ENCODE measurements at places on chromosomes 1 and 21.

- no peak for DNase-seq
Observed at GRCh38 chr1:202938287-202938925, 11.4 kb upstream of the KLHL12 start.

GRCh38 chr1:231411036-231411531, 11.0 kb downstream of the EGLN1 start:
- no peak for DNase-seq

DNA sequence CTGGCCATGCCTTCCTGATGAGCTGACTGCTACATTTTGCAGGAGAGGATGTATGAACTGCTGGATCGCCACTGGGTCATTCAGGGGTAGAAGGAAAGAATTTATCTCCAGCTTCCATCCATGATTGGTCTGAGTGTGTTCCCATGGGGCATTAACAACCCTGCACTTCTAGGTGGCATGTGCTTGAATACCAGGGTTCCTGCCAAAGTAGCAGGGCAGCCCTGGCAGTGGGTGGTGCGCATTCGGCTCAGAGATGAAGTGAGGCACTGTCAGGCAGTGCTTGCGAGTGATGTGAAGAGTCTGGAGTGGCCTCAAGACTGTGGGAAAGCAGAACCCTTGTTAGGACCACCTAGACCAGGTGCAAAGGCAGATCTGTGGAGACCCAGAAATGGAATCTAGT, 294.9 kb downstream of the ASTN1 start:
- DNase-seq = no peak

DNA sequence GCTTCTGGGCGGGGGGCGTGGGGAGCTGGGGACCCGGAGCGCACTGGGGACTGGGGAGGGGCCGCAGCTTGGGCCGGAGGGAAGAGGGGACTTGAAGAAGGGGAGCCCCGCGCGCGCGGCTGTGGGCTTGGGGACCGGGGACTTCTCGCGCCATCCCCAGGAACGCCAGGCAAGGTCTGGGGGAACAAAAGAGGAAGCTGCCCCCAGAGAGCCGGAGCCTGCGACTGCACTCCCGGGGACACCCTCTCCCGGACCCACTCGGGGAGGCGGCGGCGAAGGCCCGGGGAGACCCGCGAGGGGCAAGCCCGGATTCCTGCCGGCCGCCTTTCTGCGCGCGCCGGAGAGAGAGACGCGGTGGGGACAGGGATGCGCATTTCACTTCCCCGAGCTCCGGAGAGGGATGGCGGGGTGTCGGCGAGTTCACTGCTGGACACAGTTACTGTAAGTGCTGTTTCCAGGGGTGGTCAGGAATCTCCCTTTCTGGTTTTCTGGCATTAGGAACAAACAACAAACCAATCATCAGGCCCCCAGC, 732 bp downstream of the ABCG1 start:
- no peak for DNase-seq

DNA sequence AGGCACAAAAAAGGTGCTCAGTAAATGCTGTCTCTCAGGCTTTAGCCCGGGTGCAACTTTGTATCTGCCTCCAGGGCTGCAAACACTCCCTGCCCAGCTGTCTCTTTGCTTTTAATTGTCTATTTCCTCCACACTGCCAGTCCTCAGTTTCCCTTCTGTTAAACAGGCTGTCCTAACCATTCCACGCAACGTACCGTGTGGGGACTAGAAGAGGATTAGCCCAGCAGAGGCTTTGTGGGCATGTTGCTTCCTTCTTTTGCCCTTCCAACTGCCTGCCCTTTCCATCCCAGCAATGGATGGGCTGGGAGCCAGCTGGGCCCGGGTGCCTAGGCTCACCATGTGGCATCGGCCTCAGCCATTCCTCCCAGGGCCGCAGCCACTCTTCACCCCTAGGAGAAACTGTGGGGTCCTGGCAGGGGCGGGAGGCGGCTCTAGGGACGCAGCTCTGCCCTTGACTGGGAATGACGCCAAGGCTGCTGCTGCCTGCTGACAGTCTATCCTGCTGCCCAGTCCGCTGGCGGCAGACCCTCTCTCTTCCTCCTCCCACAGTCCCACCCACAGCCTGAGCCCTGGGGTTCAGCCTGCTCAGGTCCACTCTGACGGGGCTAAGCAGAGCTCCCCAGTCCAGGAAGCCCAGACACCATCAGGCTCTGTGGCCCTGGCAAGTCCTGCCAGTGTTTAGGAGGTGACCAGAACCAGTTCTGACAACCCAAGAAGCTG, 40.6 kb upstream of the LRP8 start:
- no peak for DNase-seq

- peak; percentile 65 for DNase-seq
Observed at GRCh38 chr1:154755858-154756730, 114.0 kb downstream of the KCNN3 start.

- DNase-seq = no peak
Observed at GRCh38 chr1:216194721-216195120, 228.5 kb downstream of the USH2A start.

GRCh38 chr1:114892194-114892918, 37.7 kb downstream of the SYCP1 start:
- DNase-seq = no peak

DNA sequence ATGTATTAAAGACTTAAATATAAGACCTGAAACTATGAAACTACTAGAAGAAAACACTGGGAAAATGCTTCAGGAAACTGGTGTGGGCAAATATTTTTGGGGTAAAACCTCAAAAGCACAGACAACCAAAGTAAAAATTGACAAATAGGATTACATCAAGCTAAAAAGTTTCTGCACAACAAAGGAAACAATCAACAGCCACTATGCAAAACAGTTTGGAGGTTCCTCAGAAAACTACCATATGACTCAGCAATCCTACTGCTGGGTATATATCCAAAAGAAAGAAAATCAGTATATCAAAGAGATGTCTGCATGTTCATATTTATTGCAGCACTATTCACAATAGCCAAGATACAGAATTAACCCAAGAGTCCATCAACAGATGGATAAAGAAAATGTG, 17.1 kb downstream of the TSHB start:
- no peak for DNase-seq

- DNase-seq = no peak
Observed at GRCh38 chr1:212479188-212479587, 46.5 kb downstream of the NENF start.

- no peak for DNase-seq
Observed at GRCh38 chr21:33360281-33360680, 35.5 kb downstream of the IFNAR1 start.

DNA sequence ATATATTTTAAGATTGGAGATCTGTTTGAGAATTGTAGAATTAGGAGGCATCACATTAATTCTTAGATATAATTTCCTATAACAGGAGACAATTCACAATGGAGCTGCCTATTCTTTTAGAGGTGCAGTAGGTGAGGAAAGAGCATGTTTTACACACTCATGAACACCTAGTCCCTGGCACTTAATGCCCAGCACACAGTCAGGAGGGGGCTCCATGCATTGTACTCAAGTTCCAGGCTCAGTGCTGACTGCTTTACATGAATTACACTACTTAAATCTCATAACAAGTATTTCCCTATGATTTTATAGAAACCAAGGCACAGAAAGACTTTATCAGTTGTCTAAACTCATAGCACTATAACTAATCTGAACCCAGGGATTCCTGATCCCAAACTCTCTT, 360 bp upstream of the GBP3 start:
- DNase-seq = no peak

- DNase-seq = peak; percentile 53
Observed at GRCh38 chr1:47388891-47389238, 27.2 kb upstream of the FOXE3 start.

DNA sequence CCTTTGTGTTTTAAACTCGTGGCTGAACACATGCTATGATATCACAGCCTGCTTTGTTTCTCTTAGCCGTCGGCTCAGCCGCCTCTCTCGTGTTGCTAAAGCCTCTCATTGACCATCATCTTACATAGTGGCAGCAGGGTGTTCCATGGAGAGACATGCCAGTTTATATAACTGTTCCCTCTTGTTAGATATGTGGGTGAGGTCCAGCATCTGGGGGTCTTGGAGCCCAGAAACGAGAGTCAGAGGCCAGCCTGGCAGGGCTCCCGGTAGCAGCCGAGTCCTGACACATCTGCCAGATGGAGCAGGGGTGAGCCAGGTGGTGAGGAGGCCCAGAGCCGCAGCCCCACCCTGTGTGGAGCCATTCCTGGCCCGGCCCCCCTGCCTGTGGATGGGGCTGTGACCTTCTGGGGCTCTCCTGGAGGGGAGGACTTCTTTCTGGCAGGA, 11.9 kb downstream of the PODN start:
- no peak for DNase-seq

DNA sequence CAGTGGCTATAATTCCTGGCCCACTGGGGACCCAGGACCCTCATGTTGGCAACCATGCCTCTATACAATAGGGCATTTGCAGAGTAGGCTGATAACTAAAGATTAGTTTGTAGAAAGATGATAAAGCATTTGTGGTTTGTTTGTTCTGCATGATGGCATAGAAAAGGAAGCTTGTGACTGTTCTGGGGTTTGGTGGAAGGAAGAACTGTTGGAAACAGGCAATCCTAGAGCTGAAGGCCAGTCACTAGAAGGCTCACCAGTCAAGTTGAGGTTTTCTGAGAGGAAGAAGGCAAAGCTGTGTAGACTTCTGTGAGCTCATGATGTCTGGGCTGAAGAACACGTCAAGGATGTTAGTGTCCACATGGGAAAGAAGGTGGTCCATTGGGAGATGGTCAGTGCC, 140.3 kb upstream of the VANGL1 start:
- DNase-seq = no peak

DNA sequence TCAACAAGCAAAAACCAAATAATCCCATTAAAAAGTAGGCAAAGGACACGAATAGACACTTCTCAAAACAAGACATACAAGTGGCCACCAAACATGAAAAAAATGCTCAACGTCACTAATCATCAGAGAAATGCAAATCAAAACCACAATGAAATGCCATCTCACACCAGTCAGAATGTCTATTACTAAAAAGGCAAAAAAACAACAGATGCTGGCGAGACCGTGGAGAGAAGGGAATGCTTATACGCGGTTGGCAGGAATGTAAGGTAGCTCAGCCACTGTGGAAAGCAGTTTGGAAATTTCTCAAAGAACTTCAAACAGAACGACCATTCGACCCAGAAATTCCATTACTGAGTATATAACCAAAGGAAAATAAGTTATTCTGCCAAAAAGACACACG, 145.1 kb upstream of the EDN2 start:
- no peak for DNase-seq

GRCh38 chr1:3482378-3482849, 27.9 kb downstream of the ARHGEF16 start:
- DNase-seq = peak; percentile 72

GRCh38 chr1:235996048-235996785, 68.7 kb downstream of the NID1 start:
- DNase-seq = no peak

- no peak for DNase-seq
Observed at GRCh38 chr1:67635055-67635809, 49.8 kb upstream of the GADD45A start.

DNA sequence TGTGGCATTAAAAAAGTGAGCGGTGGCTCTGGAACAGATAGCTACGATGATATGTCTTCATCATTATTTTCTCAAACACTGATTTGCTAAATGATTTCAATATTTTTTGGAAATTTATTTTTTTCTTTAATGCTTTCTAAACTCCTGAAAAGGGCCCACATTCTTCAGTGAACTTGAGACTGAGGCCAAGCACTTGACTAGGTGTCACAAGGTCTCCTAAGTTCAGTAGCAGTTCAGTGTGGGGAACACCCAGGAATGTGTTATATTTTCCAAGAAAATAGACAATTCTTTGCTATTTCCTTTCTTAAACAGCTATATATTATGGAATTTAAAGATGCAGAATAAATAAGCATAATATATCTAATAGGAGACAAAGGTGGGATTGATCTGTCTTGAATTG, 850.9 kb downstream of the USP25 start:
- DNase-seq = no peak

- DNase-seq = peak; percentile 35
Observed at GRCh38 chr1:185439727-185440415, 122.8 kb upstream of the IVNS1ABP start.

DNA sequence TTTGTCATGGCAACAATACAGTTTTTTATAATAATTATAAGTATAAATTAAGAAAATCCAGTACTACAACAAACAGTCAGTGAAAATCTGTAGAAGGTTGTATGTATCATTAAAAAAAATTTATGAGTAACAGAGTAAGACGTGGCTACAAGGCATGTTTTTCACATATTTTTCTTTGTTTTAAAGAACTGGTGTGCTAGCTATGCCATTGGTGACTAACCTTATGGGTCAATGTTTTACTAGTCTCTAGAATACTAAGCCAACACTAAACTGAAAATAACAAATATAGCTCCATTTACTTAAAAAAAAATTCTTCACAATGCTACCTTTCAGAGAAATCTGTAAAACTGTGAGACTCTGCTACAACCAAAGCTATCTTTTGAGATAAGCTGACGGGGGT, 261.5 kb downstream of the ADGRL2 start:
- DNase-seq = no peak

GRCh38 chr1:12083766-12084165, 20.7 kb downstream of the TNFRSF8 start:
- no peak for DNase-seq

DNA sequence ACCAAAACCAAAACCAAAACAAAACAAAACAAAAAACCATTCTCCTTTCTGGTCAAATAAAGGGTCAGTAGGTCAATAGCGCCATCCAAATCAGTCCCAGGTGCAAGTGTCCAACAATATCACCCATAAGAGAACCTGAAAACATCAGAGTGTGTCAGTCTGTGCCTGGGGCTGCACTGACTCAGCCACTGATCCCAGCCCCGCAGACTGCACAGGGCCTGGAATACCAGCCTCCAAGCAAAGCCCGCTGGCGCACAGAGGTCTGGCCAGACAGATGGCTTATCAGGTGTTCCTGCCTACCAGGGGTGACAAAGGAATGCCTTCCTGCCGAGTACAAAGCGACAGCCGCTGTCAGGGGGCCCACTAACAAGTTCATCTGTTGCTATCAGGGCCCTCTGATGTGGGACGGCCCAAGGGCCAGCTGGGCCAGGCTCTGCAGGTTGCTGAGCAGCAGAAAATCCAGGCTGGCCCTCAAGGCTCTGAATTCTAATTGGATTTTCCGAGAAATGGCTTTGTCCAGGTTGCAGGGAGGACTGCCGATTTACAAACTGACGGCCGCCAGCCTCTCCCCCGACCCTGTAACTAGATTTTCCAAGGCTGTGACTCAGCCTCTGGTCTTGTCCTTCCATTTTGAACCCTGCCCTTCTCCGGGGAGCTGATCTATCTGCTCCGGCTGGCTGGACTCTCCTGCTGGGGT, 13.7 kb upstream of the TMEM51 start:
- no peak for DNase-seq

DNA sequence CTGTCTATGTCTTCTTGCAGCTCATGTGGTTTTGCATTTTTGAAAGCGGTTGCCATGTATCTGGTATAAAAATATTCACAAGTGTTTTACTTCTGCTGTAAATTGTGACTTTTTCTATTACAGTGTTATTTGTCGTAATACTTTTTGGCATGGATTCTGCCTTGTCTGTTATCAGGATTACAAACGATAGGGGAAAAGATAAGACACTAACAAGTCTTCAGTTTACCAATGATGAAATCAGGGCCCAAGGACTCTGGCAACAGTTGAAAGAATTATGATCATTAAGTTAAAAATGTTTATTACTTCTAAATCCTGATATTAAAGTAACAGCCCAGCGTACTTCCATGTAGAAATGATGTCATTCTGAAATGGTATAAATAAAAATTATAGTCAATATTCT, 298.8 kb downstream of the KIF26B start:
- DNase-seq = no peak

GRCh38 chr21:42254651-42255601, 36.0 kb downstream of the ABCG1 start:
- no peak for DNase-seq
